ENCODE measurements at places on chromosomes 3 and 15.
A peak's percentile ranks its signal among the peaks of the same experiment; 100 is the strongest.

GRCh38 chr3:172125963-172126457, 86.6 kb downstream of the FNDC3B start:
- no peak for ATAC-seq

DNA sequence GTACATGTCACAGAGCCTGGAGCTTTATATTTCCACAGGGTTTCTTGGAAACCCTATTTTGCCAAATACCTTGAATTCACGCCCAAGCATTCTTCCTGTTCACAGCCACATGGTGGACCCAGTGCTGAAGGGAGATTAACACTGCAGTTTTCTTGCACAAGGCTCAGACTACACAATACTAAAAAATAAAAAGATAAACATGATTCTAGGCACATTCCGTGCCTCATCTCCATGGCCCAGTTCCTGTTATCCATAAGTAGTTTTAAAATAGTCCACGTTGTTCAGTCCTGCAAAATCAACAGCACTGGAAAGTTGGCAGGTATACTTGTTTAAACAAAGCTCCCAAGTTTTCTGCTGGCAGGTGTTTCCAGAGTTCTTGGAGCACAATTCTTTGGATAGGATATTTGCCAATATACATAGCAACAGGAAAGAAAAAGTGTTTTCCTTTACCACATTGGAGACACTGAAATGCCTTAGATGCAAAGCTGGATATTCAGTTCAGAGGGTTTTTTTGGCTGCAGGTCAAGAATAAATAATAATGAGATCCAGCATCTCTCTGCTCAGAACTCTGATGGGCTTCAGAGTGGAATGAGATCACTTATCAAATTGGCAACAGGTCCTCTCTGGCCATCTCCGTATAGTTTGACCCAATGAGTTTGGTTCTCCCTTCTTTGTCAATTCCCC, 88.1 kb upstream of the TGFBR2 start:
- ATAC-seq, result no peak

GRCh38 chr15:80709542-80709941, 14.4 kb downstream of the ABHD17C start:
- no peak for ATAC-seq

- no peak for ATAC-seq
Observed at GRCh38 chr15:79874242-79874641, 22.6 kb downstream of the MTHFS start.

DNA sequence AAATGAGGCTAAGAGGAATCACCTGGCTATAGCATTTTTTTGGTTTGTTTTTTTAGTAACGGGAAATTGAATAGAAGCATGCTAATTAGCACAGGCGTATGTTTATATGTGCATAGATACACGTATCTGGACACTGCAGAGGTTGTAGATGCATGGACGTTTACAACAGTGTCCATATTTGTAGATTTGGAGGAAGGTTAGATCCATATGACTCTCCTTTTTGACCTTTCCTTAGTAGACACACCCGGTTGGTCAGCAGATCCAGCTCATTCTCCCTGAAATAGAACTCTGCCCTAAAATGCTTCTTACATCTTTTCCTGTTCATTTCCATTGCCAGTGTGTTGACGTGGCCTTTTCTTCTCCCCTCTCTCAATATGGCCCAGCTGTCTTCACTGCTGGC, 60.1 kb downstream of the SLCO3A1 start:
- no peak for ATAC-seq

GRCh38 chr3:108661699-108662098, 72.2 kb downstream of the DZIP3 start:
- ATAC-seq, result no peak

DNA sequence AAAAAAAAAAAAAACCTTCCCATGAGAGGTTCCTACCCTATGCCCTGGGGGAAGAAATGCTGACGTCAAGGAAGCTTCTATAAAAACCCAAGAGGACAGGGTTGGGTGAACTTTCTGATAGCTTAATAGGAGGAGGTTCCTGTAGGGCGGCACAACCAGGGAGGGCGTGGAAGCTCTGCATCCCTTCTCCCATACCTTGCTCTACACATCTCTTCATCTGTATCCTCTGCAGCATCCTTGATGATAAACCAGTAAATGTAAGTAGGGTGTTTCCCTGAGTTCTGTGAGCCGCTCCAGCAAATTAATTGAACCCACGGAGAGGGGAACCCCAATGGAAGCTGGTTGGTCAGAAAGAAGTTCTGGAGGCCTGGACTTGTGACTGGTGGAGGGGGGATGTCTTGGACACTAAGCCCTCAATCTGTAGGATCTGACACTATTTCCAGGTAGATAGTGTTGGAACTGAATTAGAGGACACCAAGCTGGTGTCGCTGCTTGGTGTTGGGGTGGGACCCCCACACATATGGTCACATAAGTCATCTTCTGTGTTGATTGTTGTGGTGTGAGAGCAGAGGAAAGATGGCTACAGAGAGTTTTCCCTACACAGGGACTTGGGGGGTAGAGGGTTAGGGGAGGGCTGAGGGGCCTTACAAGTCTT, 91.5 kb downstream of the ST6GAL1 start:
- no peak for ATAC-seq

- no peak for ATAC-seq
Observed at GRCh38 chr15:39792844-39793335, 10.2 kb upstream of the FSIP1 start.

DNA sequence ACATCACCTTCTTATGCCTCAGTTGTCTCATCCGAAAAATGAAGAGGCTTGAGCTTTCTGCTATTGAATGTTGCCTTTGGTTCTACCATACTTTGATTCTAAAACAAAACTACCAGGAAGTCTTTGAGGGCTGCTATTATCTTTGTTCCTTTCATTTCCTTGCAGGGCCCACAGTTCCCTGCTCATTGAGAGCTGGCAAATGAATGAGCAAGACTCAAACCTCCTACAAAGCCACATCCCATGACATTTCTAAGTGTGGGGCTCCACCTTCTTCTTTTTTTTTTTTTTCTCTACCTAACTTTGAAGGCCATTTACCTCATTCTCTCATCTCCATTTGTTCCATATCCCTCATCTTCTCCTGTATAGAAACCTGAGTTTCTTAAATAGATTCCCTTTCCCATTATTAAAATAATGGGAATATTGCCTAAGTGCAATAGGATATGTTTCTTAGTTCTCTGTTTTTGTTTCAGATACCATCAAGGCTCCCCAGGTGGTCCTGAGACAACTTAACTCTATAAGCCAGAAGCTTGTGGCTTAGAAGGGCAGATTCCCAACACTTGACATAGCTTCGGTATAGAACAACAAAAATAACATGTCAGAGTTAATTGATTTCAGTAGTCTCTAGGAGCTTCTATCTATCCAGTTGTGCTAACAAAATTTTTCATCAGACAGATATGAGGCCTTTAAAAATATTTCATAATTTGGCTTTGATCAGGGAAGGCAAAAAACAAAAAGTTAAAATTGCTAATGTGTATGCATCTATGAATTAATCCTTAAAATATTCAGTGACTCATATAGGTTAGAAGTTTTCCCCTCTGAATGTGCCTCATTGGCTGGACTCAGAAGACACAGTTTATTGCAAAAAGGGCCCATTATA, 951.6 kb downstream of the TUSC7 start:
- no peak for ATAC-seq

DNA sequence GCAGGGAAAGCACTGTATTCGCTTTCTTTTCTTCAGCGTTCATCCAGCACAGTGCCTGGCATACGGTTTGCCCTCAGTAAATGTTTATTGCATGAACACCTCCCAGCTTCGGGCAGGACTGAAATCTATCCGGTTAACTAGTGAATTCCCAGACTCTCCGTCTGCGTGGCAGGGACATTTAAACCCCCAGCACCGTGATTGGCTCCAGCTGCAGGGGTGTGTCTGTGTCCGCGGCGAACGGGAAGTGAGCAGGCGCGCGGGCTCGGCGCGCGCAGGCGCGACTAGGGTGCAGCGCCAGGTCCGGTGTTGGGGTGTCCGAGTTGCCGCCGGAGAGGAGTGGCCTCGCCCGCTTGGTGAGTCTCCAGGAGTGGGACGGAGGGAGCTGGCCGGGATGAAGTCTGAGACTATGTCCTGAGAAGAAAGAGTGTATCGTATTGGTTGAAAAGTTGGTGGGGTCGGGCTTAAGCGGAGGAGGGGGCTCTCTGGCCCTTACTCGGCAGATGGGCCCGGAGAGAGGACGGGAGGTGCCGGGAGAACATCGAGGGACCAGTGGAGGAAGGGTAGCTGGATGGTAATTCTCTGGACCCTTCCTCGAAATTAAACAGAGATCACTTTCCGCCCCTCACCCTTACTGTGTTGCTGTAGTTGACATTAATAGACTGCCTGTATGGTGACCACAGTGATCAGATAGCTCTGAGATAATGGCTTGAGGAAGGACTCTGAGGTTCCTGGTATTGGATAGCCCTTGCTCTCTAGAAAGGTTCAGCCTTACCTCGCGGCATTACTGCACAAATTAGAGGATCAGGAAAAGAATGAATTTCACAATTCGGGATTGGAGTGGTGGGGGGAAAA, at the start of gene SNAP23:
Gene SNAP23 (plus strand): TSS at position 274 of the 852 bp plus-strand sequence. CDS start 16,213 bp downstream, outside the sequence.
- ATAC-seq, result peak; percentile 93

- no peak for ATAC-seq
Observed at GRCh38 chr15:101521069-101521468, 31.6 kb upstream of the PCSK6 start.

DNA sequence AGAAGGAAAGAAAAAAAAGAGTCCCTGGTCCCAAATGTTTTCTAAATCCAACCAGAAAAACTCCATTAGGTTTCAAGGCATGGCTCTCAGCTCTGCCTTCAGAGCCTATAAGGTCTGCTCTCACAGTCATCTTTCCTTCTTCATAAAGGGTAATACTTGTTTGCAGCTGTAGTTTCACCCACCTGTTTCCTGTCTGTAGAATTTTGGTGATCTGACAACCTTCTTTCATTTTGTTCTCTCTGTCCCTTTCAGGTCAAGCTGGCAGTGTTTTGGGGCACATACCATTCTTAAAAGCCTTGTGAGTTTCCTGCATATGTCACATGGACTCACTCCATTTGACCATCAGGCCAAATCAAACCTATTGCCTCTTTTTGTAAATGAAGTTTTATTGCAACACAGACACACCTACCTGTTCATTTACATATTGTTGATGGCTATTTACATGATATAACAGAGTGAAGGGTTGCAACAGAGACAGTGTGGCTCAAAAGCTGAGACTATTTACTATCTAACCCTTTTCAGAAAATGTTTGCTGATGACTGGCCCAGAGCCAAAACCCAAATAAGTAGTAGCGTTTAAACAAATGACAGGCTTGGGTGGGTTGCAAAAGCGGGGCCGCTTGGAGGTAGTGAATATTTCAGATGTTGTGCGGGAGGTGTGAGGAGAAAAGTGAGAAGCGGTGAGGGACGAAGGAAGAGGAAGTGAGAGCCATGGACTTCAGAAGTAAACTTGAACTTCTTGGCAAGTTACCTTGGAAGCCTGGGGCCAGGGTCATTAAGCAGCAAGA, 292.7 kb upstream of the PROK2 start:
- no peak for ATAC-seq
